ENCODE measurements at places on chromosomes 13 and 19. TPM values are rescaled to one million over a fixed set of nuclear protein-coding genes. Genes with fewer than 3 reads are reported as not detected.

The TMEM238 gene
- total RNA-seq: 26.7 TPM

The UHRF1 gene
- 180 TPM for total RNA-seq

- H3K36me3 ChIP-seq: peaks cover 32% of the 10 kb centered on the region
- no peak for DNase-seq
- peak overlapping the region; percentile 93 for H3K27ac ChIP-seq
- H3K4me3 ChIP-seq: peak overlapping the region; percentile 67
Observed at GRCh38 chr13:99044764-99045163, 66.9 kb upstream of the DOCK9 start.

- H3K27me3 ChIP-seq: no peaks in the 10 kb centered on the region
- peak within 1 kb of the TSS; percentile 51 for H3K27ac ChIP-seq
- H3K4me3 ChIP-seq: peak within 1 kb of the TSS; percentile 48
- peaks cover 9% of the 10 kb centered on the region for H3K36me3 ChIP-seq
- no peak for DNase-seq
Observed at GRCh38 chr19:36008336-36008978, at the start of gene SYNE4. Gene SYNE4 (minus strand): TSS chr19:36008813. CDS start chr19:36008681, 132 bp downstream.

DNA sequence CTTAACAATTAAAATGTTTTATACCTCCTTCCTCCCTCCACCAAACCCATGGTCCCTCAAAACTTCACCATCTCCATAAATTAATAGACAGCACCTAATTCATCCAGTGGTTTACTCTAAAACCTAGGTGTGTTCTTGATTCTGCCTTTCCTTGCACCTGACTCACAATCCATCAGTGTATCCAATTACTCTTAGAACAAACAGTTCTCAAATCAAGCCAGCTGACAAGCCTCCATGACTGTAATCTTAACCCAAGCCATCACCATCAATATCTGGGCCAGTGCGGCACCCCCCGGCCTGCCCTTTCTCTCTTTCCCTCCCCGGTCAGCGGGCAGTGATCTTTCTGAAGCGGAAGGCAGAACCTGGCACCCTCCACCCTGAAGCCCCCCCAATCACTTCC lies 75.6 kb downstream of the TNFRSF19 start:
- H3K27me3 ChIP-seq: peaks cover 23% of the 10 kb centered on the region
- no peak overlapping the region for H3K4me3 ChIP-seq
- DNase-seq: no peak
- H3K27ac ChIP-seq: no peak overlapping the region
- H3K4me1 ChIP-seq: no peaks in the 10 kb centered on the region
- no peaks in the 10 kb centered on the region for H3K36me3 ChIP-seq

GRCh38 chr13:31485183-31485582 lies 254.1 kb upstream of the RXFP2 start:
- no peaks in the 10 kb centered on the region for H3K36me3 ChIP-seq
- H3K27ac ChIP-seq: no peak overlapping the region
- H3K27me3 ChIP-seq: no peaks in the 10 kb centered on the region

DNA sequence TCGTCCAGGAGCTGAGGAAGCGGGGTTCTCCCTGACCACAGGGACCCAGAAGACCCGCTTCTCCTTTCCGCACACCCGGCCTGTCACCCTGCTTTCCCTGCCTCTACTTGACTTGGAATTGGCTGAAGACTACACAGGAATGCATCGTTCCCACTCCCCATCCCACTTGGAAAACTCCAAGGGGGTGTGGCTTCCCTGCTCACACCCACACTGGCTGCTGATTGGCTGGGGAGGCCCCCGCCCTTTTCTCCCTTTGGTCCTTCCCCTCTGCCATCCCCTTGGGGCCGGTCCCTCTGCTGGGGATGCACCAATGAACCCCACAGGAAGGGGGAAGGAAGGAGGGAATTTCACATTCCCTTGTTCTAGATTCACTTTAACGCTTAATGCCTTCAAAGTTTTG lies 18.9 kb downstream of the VASP start:
- H3K4me3 ChIP-seq: no peak overlapping the region
- no peak for DNase-seq
- peaks cover 28% of the 10 kb centered on the region for H3K4me1 ChIP-seq
- H3K27me3 ChIP-seq: peaks cover 2% of the 10 kb centered on the region

- no peaks in the 10 kb centered on the region for H3K27me3 ChIP-seq
- no peaks in the 10 kb centered on the region for H3K4me1 ChIP-seq
- no peak overlapping the region for H3K27ac ChIP-seq
Observed at GRCh38 chr13:97272526-97272925, 50.4 kb downstream of the MBNL2 start.

DNA sequence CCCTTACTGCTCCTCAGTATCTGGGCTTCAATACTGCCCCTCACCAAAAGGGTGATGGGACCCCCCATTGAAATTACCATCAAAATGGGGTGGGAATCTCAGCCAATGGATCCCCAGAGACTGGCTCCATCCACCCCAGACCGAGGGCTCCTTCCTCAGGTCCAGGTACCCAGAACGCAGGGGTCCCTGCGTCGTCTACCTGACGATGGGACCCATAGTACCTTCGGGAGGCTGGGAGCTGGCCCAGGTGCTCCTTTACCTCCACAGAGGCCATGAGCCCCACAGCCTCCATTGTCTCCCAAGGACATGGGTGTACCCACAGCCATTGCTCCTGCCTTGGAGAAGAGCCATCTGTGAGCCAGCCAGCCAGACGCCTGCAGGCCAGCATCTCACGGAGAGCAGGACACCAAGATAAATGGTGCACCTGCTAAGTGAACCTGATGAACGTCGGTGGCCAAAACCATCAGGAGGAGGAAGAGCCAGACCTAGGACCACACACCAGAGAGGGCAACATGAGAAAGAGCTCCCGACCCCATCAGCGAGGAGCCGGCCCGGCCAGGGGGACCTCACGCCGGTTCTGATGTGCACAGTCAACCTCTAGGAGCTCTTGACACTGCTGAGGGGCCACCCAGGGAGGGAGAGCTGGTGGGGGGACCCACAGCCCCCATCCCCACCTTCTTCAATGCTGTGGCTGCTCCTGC lies 156.8 kb upstream of the SOX1 start:
- H3K27ac ChIP-seq: no peak overlapping the region
- no peak for DNase-seq
- no peaks in the 10 kb centered on the region for H3K27me3 ChIP-seq
- H3K4me1 ChIP-seq: no peaks in the 10 kb centered on the region

Data from activated CD8-positive, alpha-beta T cell treated with anti-CD3 and anti-CD28 coated beads, Interleukin-2, amount 10 ng/mL, durations not matched to agents 7 days and 5 days (primary cell).